ENCODE measurements at places on chromosomes 12 and 14.

DNA sequence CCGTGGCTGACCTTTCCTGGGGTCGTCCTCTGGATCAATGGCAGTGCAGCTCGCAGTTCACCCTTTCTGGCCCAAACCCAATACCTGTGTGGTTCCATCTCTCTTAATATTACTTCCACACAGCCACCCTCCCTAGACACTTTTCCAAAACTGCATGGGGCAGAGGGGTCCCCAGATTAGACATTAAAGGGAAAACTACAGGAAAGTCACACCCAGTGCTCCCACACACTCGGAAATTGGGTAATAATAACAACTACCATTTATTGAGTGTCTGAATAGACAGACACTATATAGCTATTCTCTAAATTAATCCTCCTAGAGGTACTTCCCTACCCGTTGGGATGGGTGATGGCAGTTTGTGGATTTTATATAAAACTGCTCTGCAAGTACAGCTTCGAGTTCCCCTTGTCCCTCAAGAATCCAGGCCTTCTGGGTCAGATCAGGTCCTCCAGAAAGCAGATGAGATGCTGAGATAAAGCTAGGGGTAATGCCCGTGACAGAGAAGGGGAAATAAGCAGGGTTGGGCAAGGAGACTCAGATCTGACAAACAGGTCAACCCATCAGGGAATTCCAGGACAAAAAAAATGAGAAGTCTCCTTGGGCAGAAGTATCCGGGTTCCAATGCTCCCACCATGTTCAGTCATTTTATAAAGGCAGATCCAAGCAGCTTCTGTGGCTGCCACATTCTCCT, 795 bp upstream of the PXN start:
- DNase-seq: no peak

- peak; percentile 10 for DNase-seq
Measured at GRCh38 chr14:88961214-88961613, 136.8 kb downstream of the TTC8 start.

DNA sequence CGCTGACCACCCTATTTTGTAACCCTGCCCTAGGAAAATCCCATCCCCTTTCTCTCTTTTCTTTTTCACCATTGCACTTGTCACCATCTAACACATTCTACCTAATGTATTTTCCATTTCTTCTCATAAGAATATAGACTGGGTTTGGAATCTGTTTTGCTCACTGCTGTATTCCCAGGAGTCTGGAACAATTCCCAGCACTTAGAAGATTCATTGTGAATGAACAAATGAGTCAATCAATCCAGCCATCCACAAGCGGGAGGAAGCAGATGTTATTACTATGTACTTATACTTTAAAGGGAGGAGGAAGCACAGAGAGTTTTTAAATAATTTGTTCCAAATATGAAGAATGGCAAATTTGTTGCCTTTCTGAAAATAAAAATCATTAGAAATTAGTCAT, 142.1 kb downstream of the KIF21A start:
- no peak for DNase-seq

GRCh38 chr12:76074701-76075336, 9.7 kb downstream of the NAP1L1 start:
- DNase-seq: no peak

- DNase-seq: no peak
Measured at GRCh38 chr12:68438601-68439000, 106.4 kb upstream of the MDM1 start.

DNA sequence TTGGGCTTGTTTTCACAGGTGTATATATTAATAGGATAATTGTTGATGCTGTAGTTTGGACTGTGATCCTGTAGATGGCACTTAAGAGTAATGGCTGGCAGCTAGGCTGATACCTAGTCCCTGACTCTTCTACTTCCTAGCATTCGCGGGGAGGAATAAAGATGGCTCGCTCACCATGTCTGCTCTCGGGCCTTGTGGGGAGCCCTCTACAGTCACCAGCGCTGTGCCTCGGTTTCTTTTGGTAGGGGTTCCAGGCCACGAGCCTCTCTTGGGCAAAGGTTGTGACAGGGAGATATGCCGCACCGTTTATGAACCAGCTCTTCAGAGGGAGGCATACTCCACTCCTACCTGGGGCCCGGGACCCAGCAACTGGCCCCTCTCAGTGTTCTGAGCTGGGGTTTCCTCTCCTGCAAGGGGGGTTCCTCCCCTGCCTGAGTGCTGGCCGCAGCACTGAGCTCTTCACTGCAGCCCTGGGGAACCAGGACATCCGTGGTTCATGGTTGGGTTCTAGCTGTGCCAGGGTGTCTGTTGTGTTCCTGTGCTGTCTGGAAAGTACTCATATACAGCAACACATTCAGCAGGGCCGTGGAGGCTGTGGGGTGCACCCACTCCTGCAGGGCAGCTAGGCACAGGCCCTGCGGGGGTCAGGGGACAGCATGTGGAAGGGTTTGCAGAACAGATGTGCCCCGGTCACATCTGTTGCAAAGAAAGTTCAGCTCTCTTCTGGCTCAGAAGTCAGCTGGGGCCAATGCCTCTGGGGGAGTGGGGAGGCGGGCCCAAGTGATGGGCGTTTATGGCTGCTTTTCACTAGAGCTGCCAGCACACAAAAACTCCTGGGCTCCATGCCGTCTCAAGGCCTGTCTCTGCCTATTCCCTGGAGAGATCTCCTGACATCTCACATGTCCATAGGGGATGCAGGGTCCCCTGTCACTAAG, 147.9 kb downstream of the PPFIA2 start:
- no peak for DNase-seq

All from cerebellar nuclear complex (tissue), 1 donor.